ENCODE measurements at places on chromosomes 4 and X.

- no peak for DNase-seq
These were observed 41.0 kb upstream of the DMD start for GRCh38 chrX:33252306-33252825.

DNA sequence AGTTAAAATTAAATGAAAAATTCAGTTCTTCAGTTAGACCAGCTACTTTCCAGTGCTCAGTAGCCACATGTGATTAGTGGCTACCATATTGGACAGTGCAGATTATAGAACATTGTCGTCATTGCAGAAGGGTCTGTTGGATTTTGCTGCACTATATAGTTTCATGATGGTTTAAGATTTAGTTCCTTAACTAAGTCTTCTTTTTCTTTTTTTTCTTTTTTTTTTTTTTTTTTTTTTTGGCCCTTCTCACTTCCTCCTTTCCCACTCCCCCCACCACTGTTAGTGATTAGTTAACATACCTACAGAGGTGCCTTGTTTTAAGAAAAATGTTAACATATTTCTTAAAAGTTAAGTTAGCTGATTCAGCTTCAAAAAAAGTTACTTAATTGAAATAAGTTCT, 9.0 kb downstream of the RAB9A start:
- DNase-seq: no peak

- DNase-seq: no peak
These were observed 172.2 kb upstream of the TLL1 start for GRCh38 chr4:165700855-165701254.

GRCh38 chr4:184548648-184549341, 74.4 kb upstream of the IRF2 start:
- DNase-seq: no peak

- no peak for DNase-seq
These were observed 10.8 kb upstream of the PPEF1 start for GRCh38 chrX:18696653-18697052.

- no peak for DNase-seq
These were observed 172.8 kb downstream of the FBXW7 start for GRCh38 chr4:152363086-152363485.

- no peak for DNase-seq
These were observed 82.0 kb upstream of the KLHL13 start for GRCh38 chrX:118198577-118198976.

GRCh38 chr4:17567271-17567670, 9.7 kb upstream of the LAP3 start:
- no peak for DNase-seq

DNA sequence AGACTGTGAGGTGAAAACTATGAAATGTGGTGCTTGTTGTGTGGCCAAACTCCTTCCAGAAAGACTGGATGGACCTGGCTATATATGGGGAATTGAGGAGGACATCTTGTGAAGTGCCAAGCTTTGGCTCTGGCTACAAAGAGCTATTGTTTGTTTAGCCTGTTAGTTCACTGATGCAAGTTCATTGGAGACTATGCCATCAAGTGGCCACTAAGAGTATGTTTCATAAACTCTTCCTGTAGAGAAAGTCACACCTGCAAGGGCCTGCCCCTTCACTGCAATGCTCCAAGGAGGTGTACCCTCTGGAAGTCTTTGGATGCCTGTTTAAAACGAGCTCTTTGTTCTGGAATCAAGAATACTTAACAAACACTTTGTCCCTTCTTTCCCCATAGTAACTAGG, 382.0 kb downstream of the GABRG1 start:
- no peak for DNase-seq

- DNase-seq: no peak
These were observed 194.9 kb downstream of the CBLL2 start for GRCh38 chrX:22467571-22467970.

- no peak for DNase-seq
These were observed 3.2 kb downstream of the FRMPD4 start for GRCh38 chrX:12141511-12141910.

DNA sequence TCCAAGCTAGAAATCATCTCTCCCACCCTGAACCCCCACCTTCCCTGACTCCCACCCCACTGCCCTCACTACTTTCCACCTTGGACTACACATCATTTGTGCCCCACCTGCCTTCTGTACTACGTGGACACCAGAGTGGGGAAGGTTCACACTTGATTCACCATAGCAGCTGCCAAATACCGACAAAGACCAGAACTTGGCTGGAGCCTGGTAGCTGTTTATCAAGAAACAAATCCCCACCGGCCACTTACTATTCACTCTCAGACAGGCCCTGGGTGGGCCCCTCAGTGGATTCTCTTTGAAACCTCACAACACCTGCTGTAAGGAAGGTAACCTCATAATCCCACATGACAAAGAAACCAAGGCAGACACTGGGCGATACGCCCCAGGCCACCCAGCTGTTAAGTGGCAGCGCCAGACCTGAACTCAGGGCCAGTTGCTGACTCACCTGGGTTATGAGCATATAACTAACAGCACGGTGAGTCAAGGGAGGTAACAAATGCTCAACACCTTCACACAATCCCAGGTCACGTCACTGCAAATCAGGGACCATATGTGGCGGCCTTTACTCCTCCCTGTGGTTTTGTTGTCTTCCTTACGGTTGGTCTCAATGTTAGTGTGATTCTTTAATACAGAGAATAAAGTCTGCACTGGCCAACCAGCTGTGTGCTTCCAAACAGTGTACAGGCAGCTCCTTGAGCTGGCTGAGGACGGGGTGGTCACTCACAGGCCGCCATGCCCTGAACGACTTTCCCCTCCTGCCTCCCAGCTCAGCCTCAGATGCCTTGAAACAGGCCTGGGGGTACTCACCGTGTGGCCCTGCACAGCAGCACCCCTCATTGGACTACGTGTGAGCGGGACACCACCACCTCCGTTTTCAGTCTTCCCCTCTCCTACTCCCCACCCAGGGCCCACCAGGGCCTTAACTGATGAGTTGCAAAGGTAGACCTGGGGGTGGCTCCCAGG, 7.5 kb downstream of the WDR1 start:
- DNase-seq: peak; percentile 50

- DNase-seq: no peak
These were observed 8.9 kb downstream of the ZNF330 start for GRCh38 chr4:141229408-141230101.

DNA sequence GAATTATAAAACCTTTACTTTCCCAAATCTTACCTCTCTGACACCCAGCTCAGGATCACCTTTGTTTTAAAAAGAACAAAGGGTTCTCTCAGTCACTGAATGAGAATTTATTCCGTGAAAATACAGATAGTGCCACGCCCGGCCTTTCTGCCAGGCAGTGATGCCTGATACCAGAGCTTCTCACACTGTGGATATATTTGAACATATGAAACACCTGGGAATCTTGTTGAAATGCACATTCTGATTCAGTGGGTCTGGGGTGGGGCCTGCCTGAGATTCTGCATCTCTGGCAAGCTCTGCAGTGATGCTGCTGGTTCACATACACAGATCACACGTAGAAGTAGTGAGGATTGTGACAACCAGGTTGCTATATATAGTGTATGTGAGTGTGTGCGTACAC, 46.0 kb downstream of the ELOVL6 start:
- no peak for DNase-seq

- DNase-seq: no peak
These were observed 59.9 kb upstream of the TBC1D14 start for GRCh38 chr4:6849691-6850090.

DNA sequence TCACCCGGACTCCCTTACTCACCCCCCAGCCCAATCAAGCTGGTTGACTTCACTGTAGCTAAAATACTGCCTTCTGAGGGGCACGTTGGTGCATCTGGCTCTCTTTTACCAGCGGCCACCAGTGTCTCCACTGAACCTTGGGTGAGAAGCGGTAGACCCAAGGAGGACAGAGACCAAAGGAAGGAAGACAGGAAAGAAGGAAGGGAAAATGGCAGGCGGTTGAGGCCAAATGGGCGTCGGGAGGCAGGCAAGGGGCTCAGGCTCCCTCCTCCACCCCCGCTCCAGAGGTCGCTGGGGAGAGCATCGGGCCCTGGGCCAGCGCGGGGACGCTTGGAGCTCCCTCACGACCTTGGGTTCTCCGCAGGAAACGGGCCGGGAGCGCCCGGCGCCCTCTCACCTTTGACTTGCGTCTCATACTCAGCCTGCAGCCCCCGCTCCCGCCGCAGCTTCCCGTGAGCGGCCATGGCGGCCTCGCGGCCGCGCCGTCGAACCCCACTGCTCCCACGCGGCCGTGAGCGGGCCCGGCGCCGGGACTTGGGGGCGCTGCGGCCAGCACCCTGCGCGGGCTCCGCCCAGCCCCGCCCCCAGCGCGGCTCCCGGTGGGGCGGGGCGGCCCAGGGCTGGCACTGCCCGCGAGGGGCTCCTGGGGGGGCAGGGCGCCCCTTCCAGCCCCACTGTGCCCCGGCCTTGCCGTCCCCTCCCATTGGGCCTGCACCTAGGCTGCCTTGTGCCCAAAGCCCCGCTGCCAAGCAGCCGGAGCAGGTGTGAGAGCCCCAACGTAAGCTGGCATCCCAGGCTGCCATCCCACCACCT, at the start of gene ARHGAP4:
ARHGAP4 (minus strand) TSS at position 526 of the 813 bp plus-strand sequence; CDS start at position 464, 62 bp downstream.
- DNase-seq: peak; percentile 40

- no peak for DNase-seq
These were observed 422.0 kb upstream of the CNKSR2 start for GRCh38 chrX:20952180-20952579.

GRCh38 chrX:43373032-43373431, 283.1 kb upstream of the MAOA start:
- no peak for DNase-seq

GRCh38 chr4:188417181-188417580, 277.9 kb downstream of the TRIML1 start:
- DNase-seq: no peak

DNA sequence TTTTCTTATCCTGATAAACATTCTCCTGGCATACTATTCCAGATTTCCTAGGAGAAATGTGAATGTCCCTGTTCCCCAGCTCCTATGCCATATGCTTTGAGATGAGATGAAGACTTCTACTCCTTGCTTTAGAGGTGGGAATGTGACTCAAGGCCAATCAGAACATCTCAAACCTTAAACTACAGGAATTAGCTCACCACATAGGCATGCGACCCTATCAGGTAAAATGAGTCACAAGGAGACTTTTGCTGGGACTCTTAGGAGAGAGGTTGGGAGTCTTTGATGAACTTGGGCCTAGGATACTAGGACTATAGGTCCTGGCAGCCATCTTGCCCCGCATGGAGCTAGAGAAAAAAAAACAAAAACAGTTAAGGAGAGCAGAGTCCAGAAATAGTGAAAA, 5.8 kb upstream of the USO1 start:
- DNase-seq: no peak

- no peak for DNase-seq
These were observed 22.2 kb downstream of the QDPR start for GRCh38 chr4:17489721-17490120.

GRCh38 chr4:120673696-120674095, 248.8 kb downstream of the PRDM5 start:
- no peak for DNase-seq

DNA sequence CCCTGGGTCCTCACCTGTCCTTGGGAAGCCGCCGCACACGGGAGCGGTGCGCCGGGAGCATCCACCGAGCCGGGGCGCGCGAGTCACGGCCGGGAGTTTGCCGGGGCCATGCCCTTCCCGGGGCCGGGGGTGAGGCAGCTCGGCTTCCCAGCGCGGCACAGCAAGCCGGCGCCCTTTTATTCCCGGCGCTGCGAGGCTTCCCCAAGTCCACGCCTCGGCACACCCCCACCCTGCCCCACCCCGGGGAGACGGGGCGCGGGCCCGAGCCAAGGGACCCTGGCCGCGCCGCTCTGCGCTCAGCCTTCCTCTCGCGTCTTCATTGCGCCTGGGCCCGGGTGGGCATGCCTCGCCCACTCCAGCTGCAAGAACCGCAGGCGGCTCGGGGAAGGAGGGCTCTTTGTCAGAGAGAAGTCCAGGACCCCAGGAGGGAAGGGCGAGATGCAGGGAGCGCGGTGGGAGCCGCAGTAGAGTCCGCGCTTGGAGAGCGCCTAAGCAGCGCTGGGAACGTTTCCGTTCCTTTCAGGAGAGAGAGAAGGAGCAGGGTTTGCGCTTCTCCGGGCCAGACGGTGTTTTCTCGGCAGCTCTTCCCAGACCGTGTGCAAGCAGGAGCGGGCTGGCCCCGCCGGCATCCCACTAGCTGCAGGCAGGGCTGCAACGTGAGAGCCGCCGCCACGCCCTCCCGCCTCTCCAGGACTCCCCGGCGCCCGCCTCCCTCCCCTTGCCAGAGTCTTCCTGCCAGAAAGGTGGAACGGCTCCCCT, at the start of gene MXRA5:
MXRA5 (minus strand) TSS at position 152 of the 759 bp plus-strand sequence. CDS start 2,819 bp downstream, outside the sequence.
- no peak for DNase-seq

DNA sequence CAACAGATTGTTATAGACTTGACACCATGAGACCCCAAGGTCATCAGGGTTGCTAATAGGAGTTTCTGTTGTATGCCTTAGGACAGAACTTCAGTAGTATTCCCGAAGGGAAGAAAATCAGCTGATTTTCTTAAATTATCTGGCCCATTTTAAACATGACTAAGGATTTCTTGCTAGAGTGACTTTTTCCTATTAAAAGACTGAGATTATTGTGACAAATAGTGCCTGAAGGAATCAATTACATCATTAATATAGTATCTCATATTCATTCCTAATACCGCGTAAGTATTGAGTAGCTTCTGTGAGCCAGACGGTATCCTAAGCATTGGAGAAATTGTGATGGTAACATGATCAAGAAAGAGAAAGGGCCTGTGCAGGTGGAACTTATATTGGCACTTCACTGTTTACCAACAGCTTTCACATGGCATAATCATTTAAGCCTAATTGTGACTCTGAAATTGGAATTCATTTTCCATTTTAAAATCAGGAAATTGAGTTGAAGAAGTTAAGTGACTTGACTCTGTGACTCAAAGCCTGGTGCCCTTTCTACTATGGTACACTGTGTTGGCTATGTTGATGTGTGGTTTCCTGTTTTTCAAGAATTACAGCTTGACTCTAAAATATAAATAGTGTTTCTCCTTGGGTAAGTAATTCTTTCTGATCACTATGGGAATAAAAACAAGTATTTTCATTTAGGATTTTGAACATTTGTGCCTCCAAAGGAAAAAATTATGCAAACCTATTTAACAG, 4.1 kb downstream of the AFF1 start:
- DNase-seq: no peak

- DNase-seq: no peak
These were observed 38.8 kb downstream of the NSG1 start for GRCh38 chr4:4425696-4426095.

- no peak for DNase-seq
These were observed 2.1 kb downstream of the LEF1 start for GRCh38 chr4:108166441-108167315.

- DNase-seq: no peak
These were observed 15.0 kb downstream of the G6PD start for GRCh38 chrX:154531626-154532025.

- no peak for DNase-seq
These were observed 39.3 kb downstream of the SLAIN2 start for GRCh38 chr4:48380583-48381167.

- DNase-seq: no peak
These were observed 234.3 kb downstream of the PALLD start for GRCh38 chr4:168731006-168731636.

DNA sequence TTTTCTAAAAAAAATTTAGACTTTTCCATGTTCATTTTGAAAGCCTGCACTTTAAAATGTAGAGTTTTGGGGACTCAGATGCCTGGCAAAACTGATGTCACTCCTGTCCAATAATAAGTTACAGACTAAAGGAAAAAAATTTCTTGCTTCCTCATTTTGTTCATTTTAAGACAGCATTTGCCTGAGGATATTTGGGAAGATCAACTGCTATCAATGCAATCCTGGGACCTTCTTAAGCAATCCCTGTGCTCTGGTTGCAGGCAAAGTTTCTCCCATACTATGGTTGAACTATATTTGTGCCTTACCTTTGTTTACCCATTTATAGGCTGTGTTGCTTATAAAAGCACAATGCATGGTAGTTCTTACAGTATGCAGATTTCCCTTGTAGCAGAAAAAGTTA, 280.4 kb downstream of the CFAP47 start:
- no peak for DNase-seq

All from T-helper 22 cell (primary cell).